ENCODE measurements at places on chromosomes 4 and X.

- no peak for DNase-seq
Measured at GRCh38 chr4:123364906-123365305, 31.7 kb upstream of the SPRY1 start.

- no peak for DNase-seq
Measured at GRCh38 chr4:78940752-78941151, 1.5 kb upstream of the PAQR3 start.

DNA sequence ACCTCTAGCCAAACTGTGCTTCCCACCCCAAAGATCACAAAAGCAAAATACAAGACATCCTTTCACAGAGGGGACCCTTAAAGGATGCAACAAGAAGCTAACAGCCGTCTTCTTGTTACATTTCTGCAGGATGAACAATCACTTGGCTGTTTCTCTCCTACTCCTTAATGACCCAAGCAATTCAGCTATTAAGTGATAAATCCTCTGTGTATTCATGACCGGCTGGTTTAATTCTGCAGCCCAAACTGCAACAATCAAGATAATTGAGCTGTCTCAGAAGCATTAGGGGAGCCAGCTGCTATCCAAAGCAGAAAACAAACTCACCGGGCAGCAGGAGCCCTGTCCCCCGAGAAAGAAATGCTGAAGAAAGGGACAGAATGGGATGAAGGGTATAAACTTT lies 85.9 kb upstream of the ACSL4 start:
- DNase-seq: no peak

DNA sequence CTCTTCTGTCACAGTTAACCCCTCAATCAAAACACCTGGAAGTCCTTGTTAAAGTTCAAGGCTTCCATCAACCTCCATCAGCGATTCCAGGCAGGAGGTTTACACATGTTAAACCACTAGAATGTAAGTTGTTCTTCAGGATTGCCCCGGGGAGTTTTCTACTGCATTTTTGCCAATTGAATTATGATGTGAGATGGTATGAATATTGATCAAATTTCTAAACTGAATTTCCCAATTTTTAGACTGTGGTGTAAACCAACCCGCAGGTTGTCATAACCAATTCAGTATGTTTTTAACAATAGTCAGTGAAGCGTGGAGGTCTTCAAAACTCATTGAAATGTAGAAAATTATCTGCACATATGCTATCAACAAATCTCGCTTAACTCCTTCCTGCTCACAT lies 21.2 kb upstream of the TENM3 start:
- DNase-seq: no peak

DNA sequence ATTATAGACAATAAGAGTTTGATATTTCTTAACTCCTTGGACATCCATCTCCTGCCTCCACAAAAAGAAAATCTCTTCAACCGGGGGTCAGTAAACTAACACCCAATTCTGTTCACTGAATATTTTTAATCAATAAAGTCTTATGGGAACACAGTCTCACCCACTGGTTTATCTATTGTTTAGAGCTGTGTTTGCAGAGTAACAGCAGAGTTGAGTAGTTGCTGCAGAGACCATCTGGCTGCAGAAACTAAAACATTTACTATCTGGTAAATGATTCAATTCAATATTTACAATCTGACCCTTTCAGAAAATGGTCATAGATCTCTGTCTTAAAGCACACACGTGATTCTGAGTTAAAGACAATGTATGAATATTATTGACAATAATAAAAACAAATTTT lies 94.0 kb downstream of the TMA16 start:
- DNase-seq: no peak

- no peak for DNase-seq
Measured at GRCh38 chrX:53445977-53446376, 11.8 kb upstream of the HSD17B10 start.

DNA sequence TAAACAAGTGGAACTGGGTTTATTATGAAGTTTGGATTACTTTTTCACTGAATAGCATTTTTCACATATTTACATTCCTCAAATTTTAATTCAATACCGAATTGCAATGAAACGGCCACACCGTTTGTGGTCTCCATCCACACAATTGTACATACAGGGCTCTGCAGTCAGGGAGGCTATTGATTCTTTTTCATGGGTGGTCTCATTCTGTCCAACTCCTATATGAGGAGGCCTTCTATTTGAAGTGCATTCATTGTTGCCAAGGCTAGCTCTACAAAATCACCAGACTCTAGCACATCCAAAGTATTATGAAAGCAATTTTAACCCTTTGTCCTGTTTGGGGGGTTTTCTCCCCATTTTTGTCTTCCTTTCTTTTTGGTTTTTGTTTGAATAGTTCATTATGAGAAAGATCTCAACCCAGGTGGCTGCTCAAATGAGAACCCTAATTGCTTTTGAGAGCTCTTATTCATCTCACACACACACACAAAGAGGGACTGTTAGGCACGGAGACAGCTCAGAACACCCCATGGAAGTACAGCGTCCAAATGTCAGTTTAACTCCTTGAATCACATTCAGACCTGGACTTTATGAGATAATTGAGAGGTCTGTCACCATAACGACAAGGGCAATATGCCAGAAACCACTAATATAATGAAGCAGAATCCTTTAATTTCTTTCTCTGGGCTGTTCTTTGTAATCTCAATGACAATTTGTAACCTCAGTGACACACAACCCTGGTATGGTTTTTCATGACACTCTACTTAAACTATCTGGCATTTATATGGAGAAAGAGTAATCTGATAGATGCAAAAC lies 79.4 kb downstream of the NLGN4X start:
- no peak for DNase-seq

DNA sequence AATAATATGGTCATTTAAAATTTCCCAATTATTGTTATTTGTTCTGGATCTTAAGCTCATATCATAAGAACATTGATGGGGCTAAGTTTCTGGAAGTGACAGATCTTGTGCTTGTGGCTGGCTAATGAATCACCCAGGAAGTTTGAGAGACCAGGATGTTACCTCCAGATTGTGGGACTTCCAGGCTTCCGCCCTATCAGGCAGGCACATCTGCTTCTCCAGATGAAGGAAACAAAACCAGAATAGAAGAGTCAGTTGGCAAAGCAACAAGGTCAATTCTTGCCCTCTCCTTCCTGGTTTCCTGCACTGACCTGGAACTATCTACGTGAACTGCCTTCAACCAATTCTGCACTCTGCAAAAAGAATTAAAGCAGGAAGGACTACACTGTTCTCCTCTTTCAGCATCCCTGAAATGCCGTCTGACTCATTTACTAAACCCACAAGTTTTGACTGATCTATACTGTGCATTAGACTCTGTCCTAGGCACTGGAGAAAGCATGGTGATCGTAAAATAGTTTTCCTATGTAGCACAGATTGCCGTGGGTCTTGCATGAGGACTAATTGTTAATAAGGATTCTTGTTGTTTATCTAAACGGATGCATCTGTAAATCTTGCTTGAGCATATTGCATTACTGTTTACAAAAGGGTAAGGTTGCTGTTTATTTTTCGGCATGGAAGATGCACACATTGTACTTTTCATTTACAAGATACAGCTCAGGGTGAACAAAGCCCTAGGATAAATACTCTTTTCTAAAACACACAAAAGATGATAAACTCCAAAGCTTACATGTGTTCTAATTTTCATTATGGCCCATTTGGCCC lies 74.6 kb downstream of the AMELX start:
- DNase-seq: no peak

DNA sequence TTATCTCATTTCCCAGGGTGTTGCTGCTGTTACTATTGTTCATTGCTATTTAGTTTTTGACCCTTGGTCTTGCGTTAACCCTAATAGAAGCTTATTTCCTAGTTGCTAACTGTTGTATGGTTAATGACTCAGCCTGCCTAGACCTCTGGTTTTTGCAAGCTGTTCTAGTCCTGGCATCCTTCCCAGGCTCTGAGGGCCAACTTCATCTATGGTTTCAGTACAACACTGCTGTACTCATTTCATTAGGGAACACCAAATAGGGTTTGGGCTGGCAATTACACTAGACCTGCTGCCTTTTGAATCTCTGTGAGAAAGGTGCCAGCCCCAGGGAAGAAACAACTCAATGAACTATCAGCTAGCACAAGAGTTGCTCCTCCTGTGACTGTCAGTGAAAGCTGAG lies 59.6 kb downstream of the DCX start:
- DNase-seq: no peak

DNA sequence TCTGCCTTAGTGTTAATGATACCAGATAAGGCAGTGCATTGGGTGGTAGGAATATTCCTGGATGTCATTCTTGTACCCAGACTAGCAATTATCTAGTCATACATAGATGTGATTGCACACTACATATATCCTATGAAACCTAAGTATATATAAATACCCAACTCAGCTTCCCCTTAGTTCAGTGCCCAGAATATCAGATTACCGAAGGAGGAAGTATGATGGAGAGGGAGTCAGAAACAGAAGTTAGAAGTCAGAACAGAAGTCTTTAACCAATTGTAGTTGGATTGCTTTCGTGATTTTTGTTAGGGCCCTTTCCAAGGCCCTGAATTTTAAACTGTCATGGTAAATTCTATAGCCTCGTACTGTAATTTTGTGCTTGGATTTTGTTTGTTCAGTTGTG lies 42.9 kb downstream of the MOB1B start:
- DNase-seq: no peak

GRCh38 chrX:68699960-68700746 lies 52.7 kb downstream of the STARD8 start:
- DNase-seq: peak; percentile 11

DNA sequence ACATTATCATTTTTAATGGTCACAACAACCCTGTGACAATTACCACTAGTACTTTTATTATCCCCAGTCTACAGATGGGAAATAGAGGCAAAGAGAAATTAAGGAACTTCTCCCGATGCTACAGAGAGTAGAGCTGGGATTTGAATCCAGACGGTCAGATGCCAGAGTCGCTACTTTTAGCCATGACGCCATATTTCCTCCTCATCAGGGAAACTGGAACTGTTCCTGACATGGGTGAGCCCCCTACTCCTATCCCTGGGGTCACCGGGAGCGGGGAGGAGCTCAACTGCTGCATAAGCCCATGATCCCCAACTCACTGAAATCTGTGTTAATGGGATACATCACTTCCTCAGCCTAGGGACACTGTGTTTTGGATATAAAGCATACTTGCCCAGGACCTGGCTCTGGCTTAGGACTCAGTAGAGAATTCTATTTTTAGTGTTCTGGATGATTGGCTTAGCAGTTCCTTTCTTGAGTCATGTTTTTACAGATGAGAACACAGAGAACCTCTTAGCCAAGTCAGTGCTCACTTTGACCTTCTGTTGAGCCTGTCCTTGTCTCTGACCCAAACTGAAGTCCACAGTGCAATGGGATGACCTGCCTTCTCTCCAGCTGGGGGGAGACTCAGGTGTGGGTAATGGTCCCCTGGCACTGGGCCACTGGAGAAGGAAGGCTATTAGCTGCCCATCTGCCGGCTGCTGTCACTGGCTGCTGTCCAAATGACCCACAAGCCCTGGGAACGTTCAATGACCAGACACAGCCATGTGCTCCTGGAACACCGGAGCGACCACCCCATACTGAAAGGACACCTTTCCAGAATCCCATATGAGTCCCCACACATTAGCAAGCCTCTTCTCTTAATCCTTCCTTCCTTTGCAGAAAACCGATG lies 90.8 kb upstream of the SHISA3 start:
- DNase-seq: no peak

DNA sequence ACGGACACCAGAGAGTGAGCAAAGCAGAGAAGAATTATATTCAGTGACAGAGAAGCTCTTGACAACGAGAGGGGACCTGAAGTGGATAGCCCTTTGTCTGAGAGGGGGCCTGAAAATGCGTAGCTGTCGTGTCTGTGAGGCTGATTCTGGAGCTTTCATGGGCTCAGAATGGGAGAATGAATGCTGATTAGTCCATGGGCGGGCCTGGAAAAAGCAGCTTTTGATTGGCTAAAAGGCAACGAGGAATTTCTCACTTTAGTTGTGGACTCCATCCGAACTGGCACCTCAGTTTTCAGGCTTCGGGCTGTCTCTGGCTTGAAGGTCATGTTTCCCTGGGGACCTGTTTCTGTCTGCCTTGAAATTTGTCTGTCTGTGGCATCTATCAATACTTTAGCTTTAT lies 487.1 kb downstream of the TECRL start:
- no peak for DNase-seq

- DNase-seq: no peak
Measured at GRCh38 chrX:46251755-46252154, 293.5 kb downstream of the ZNF674 start.

GRCh38 chrX:114611018-114611619 lies 27.2 kb downstream of the HTR2C start:
- no peak for DNase-seq

DNA sequence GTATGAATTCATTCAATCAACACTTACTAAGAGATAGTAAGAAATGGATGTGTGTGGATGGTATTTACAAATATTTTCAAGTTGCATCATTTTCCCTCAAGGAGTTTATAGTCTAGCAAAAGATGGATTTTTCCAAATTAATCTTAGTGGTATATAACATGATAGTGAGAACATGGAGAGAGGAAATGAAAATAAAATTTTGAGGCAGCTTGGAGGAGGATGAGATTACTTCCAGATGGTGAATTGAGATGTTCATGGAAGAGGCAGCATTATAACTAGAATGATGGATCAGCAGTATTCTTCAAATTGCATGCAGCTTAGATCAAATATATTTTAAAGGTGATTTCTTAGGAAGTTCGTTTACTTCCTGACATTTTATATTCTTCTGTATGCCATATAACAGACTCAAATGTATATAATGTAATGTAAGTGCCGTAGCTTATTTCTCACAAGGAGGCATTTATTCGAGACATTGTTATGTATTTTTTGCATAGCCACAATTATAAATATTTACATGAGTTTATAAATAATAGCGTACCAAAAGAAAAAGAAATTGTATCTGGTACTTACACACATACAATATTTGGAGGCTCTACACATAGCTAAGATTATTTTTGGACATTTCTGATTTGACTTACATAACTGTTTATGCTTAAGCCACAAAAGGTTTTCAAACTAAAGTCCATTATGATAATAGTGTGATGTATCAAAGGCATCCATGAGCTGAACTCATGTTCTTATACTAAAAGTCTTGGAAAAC lies 439.4 kb downstream of the SPRY1 start:
- DNase-seq: no peak

- DNase-seq: no peak
Measured at GRCh38 chr4:156775813-156776212, 195.8 kb downstream of the PDGFC start.

DNA sequence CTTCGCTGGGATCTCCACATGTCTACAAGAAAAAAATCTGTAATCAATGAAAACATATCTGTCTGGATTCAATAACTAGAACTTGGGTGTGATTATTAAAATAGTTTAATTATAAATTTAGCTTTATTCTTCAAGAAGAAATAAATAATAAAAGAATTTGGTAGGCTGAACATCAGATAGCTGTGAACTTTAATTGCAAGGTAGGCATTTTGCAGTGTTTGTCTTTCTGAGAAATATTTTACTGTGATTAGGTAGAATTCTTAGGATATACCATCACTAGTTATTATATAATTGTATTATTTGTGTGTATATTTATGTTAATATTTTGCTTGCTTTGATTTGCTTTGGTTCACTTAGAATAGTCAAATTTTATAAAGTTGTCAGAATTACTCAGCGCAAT lies 409.4 kb downstream of the PCDH18 start:
- DNase-seq: no peak

All from GM04504 (cell line).